Left lung (tissue), 14 donors: ENCODE measurements at places on chromosomes 11 and 22. TPM values are rescaled to one million over a fixed set of nuclear protein-coding genes. Genes with fewer than 3 reads are reported as not detected.

GRCh38 chr11:99987821-99988470, 699.1 kb upstream of the ARHGAP42 start:
- DNase-seq, result peak; percentile 0

GRCh38 chr22:22928666-22929380, 41.2 kb downstream of the IGLL5 start:
- DNase-seq, result no peak

The FOSL1 gene
- polyA plus RNA-seq, result 0.22 TPM

GRCh38 chr11:15349413-15349812, 234.7 kb downstream of the INSC start:
- DNase-seq, result no peak

DNA sequence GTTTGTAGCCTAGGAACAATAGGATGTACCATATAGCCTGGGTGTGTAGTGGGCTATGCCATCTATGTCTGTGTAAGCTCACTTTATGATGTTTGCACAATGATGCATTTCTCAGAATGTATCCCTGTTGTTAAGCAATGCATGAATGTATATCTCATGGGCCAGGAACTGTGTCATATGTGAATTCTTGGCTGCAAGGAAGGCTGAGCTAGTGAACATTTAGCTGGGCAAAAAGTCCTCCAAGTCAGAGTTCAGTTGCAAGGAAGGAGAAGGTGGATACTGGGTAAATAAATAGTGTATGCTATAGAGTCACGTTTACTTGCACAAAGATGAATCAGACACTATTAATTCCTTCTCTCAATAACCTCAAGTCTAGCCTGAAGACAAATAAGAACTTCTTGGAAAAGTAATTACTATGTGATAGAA, 136.1 kb downstream of the EHF start:
- no peak for DNase-seq

GRCh38 chr22:40529821-40530220, 106.7 kb downstream of the MRTFA start:
- DNase-seq, result no peak

- no peak for DNase-seq
Observed at GRCh38 chr22:41902932-41903421, 11.9 kb downstream of the SHISA8 start.

The KRTAP5-11 gene
- polyA plus RNA-seq, result 0.58 TPM

- no peak for DNase-seq
Observed at GRCh38 chr11:111846636-111847035, 24.7 kb downstream of the ALG9 start.

DNA sequence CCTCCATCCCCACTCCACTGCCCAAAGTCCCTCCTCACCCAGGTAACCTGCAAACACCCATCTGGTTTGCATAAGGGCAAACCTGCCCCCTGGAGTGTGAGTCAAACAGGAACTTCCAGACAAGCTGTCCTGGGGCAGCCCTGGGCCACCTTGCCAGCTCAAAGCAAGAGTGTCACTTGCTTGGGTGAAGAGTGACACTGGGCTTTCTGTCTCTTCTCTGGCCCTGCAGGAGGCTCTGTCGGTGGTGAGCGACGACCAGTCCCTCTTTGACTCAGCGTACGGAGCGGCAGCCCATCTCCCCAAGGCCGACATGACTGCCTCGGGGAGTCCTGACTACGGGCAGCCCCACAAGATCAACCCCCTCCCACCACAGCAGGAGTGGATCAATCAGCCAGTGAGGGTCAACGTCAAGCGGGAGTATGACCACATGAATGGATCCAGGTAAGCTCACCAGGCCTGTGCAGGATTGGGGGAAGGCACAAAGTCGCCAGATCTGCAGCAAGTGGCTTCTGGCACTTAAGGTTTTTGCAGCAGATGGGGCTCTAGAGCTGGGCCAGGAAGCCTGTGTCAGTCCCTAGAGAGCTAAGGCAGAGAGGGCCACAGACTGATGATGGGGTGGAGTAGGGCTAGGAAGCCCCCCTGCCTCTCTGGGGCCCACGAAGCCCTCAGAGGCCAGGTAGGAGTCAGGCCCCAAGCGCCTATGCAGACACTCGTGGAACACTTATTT, 64.2 kb downstream of the FLI1 start:
- no peak for DNase-seq

DNA sequence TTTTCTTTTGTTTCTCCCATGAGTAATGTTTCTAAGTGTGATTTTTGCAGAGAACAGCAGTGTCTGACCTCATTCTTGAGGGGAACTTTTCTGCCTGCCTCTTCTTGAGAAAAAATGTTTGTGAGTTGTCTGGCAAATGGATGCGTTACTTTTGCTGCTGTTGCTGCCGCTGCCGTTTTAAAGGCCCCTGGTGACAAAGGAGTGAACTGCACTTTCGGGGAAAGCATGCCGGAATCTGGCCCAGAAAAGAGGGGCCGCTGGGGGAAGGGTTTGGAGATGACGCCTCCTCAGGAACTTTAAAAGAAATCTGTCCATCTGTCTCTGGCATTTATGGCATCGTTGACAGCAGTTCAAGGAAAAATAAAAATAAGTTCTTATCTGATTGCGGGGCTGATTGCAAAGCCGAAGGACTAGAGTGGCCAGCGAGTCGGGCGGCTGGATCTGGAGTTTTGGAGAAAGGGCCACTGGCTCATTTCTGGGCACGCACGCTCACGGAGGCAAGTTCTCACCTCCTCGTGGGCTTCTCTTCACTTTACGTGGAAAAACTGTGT, 16.5 kb downstream of the ZBTB16 start:
- no peak for DNase-seq

GRCh38 chr11:2760196-2760871, 60.5 kb upstream of the KCNQ1OT1 start:
- DNase-seq, result no peak

- DNase-seq, result no peak
Observed at GRCh38 chr11:36065436-36065835, 121.6 kb downstream of the LDLRAD3 start.

GRCh38 chr11:103541186-103541795, 432.1 kb downstream of the DYNC2H1 start:
- no peak for DNase-seq

DNA sequence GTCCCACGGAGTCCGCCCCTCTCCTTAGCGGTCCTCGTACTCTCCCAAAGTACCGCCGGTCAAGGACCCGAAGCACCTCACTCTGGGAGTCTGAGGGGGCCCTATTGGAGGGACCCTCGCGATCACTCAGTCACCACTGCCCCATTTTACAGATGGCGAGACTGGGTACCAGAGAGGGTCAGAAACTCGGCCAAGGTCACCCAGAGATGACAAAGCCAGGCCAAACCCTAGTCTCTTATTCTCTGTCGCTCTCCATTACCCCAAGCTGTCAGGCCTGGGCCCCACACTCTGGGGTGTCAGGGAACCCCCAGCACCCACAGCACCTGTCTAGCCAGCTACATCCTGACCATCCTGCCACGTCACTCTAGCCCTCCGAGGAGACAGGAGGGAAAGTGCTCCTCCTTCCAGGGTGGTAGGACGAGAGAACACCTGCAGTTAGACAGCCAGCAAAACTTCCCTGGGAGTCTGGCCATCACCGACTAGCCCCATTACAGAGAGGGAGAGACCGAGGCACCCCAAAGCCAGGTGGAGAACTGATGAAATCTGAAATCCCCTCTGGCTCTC, 1.4 kb upstream of the KCNJ4 start:
- DNase-seq, result no peak

DNA sequence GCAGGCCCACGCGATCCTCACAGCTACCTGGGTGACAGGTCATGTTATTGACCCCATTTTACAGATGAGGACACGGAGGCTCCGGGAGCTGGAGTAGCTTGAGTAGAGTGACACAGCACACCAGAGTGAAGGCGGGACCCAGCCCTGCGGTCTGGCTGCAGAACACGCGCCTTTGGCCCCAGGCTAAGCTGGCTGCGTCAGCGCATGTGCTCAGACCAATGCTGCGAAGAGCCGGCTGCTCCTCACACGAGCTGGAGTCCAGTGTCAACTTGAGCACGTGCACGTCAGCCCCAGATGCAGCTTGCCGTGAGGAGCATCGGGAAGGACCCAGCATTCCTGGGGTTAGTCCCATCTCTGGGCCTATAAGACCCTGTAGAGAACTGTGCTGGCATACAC, 49.9 kb downstream of the SCUBE1 start:
- DNase-seq, result no peak

DNA sequence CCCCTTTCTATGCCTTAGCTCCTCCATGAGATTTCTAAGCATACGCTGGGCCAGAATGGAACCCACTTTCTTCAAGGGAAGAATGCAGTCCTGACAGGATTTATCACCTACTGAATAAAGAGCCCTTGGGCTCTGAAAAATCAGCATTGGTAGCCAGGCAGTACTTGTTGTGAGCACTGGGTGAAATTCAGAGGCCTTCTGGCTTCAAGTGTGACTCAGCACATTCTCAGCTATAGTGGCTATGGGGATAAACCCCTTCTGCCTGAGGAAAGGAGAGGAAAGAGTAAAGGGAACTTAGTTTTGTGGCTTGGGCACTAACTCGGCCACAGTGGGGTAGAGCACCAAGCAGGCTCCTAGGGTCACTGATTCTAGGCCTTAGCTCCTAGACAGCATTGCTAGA, 574.8 kb downstream of the JRKL start:
- DNase-seq, result no peak

The VWA5A gene
- 16.7 TPM for polyA plus RNA-seq

The PRRG4 gene
- polyA plus RNA-seq, result 1.3 TPM

The ZP1 gene
- polyA plus RNA-seq, result not detected

The DRICH1 gene
- polyA plus RNA-seq, result 3.0 TPM

DNA sequence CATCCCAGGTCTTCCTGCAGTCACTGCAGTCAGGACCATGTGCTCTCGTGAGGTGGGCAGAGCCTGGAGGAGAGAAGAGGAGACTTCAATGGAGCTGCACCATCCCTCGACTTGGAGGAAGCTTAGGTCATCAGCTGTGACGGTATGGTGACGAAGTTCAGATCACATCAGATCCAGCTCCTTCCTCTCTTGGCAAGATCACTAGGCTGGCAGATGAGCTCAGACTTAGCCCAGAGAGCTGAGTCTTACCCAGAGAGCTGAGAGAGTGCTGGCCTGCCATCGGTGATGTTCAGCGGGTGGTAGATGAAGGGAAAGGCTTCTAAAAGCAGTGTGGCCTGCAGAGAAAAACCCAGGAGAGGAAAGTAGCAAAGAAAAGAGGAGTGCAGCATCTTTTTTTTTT, 1.8 kb upstream of the SLC15A3 start:
- DNase-seq, result no peak

GRCh38 chr11:121696177-121696871, 243.6 kb upstream of the SORL1-AS1 start:
- no peak for DNase-seq

The SLC5A1 gene
- 0.26 TPM for polyA plus RNA-seq

GRCh38 chr22:22855617-22856308, 31.9 kb upstream of the IGLL5 start:
- no peak for DNase-seq

The PRSS23 gene
- polyA plus RNA-seq, result 75.8 TPM
